ENCODE measurements at places on chromosomes 11 and 22.

DNA sequence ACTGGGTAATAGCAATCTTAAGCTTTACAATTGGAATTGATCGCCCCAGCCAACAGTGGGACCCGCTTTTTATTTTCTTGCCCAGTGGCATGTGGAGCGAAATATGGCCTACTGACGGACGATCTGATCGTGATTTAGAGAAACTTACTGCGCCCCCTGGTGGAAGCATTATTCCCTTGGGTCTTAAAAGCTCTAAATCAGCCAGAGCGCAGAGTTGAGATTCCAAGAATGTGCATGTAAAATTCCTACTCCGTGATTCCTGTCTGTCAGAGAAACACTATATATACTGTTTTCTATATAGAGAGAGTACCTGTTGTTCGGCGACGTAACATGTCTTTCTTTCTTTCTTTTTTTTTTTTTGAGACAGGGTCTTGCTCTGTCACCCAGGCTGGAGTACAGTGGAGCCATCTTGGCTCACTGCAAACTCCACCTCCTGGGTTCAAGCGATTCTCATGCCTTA, 3.7 kb upstream of the DPF2 start:
- DNase-seq: peak; percentile 90
- peaks cover 5% of the 10 kb centered on the region for H3K27me3 ChIP-seq

- H3K27me3 ChIP-seq: no peaks in the 10 kb centered on the region
- H3K4me1 ChIP-seq: no peaks in the 10 kb centered on the region
- H3K27ac ChIP-seq: no peak overlapping the region
- no peak overlapping the region for H3K4me3 ChIP-seq
- no peak for DNase-seq
Observed at GRCh38 chr22:35326854-35327562, 27.3 kb downstream of the TOM1 start.

DNA sequence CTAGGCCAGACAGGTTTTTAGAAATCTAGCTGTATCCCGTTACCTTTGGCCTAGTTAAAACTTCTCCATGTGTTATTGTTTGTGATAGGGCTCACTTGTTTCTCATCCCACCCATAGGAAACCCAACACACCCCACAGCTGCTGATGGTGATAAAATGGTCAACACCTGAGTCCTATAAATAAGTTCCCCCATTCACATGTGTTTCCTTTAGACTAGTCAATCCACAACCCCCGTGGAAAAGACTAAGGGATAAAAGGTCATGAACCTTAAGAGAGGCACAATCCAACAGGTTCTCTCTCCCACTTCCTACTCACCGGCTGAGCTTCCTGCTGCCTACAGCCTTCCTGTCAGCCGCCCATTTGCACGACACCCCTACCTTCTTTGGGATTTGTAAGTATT, 768.4 kb downstream of the JRKL start:
- H3K36me3 ChIP-seq: no peaks in the 10 kb centered on the region
- H3K27me3 ChIP-seq: no peaks in the 10 kb centered on the region
- no peak overlapping the region for H3K27ac ChIP-seq
- H3K4me1 ChIP-seq: peaks cover 19% of the 10 kb centered on the region
- H3K4me3 ChIP-seq: no peak overlapping the region

DNA sequence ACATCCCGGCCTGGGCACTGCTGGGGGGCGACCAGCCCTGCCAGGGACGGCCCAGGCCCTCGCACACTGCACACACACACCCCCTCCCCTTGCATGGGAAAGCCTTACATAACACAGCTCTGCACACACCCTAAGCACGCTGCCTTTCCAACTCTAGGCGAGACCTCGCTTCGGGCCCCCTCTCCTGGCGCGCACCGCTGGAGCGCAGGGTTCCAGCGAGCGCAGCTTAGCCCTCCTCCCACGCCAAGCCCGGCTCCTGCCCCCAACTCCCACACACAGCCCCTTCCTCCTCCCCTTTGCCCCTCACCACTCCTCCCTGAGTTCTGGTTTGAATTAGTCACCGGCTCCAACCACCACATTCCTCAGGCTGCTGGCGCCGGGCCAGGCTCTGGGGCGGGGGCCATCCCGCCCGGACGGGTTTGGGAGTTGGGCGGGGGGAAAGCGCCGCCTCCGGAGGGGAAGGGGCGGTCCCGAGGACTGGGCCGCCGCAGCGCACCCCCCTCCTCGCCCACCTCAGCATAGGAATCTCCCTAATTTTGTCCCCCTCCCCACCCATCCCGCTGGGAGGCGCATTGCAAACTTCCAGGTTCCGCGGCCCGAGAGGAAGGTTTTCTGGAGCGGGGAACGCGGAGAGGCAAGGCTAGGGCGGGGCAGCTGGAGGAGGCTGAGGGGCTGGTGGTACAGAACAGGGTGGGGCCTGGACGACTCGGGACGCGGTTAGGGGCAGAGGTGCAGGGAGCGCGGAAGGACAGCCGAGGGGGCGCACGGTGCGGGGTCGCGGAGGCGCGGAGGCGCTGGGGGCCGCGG, 966 bp downstream of the AHNAK start:
- H3K4me3 ChIP-seq: peak overlapping the region; percentile 82
- peak; percentile 80 for DNase-seq
- H3K36me3 ChIP-seq: no peaks in the 10 kb centered on the region
- H3K4me1 ChIP-seq: peaks cover 43% of the 10 kb centered on the region
- no peak overlapping the region for H3K27ac ChIP-seq

DNA sequence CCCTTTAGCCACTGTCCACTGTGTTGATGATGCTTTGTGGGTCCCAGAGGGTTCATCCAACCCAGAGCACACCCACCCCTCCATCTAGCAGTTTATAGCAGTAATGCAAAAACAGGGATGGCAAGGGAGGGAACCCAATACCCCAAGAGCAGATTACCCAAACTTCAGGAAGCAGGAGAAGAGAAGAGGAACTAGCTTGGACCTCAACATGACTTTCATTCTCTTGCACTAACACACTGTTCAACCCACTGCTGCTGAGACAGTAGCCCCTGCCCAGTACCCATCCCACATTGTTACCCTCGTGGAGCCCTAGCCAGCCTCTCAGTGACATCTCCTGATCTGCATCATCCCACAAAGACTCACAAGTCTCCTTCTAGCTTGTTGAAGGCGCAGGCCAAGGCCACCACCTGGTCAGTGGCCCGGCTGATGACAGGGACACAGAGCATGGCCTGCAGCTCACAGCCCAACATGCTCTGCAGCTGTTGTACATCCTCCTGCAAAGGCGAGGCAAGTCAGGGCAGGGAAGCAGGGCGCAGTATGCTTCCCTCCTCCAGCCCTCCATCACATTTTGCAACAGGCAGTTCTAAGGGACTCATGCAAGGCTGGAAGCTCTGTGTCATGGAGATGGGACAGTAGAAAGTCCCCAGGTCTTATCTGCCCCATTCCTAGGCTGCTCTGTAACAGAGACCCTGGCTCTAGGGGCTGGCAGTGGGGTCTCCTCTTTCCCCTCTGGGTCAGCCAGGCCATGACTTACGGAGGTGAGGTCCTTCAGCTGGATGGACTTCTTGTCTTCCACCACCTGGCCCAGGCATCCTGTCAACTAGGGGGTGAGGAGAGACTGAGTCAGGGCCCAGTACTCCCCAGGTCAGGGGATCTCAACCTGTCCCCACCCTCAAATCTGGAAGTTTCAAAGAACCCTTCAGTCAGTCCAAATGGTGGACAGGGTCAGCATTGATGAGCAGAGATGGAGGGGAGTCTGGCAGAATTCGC, 85.5 kb downstream of the PDE2A start:
- H3K36me3 ChIP-seq: no peaks in the 10 kb centered on the region
- peaks cover 34% of the 10 kb centered on the region for H3K4me1 ChIP-seq
- no peak overlapping the region for H3K27ac ChIP-seq

- H3K4me3 ChIP-seq: no peak overlapping the region
- H3K27ac ChIP-seq: no peak overlapping the region
- H3K27me3 ChIP-seq: no peaks in the 10 kb centered on the region
Observed at GRCh38 chr11:88555829-88556202, 218.3 kb upstream of the CTSC start.

DNA sequence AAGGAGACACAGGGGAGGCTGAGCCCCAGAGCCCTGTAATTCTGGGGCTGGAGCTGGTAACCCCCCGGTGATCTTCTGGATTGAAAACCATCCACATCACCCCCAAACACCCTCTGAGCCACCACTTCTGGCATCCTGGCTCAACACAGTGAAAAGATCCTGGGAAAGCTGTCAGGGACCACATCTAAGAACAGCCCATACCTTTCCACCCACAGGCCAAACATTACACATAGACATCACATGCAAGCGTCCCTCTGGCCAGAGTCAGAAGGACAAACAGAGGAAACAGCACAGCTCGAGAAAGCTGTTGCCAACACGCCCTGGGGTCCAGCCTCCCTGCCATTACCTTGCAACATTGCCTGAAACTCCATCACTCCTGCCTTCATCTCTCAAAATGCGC, 469.5 kb downstream of the SOX6 start:
- no peak for DNase-seq
- H3K27ac ChIP-seq: no peak overlapping the region
- H3K27me3 ChIP-seq: no peaks in the 10 kb centered on the region
- H3K36me3 ChIP-seq: no peaks in the 10 kb centered on the region
- no peak overlapping the region for H3K4me3 ChIP-seq

DNA sequence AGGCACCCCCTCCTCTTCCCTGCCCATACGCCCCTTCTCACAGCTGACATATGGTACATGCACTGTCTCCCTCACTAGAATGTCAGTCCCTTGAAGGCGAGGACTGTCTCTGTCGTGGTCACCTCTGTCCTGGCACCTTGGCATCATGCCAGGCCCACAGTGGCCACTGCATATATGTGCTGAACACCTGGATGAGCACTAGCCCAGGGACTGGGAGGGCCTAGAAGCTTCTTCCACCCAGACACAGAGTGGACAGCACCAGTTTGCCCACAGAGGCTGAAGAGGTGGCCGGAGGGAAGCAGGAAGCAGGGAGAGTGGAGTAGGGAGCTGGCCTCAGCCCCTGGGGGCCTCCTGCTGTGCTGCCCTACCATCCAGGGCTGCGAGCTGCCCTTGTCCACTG, 28.6 kb downstream of the VPS37C start:
- H3K4me1 ChIP-seq: peaks cover 16% of the 10 kb centered on the region
- no peak for DNase-seq
- no peaks in the 10 kb centered on the region for H3K27me3 ChIP-seq
- peaks cover 11% of the 10 kb centered on the region for H3K36me3 ChIP-seq

GRCh38 chr22:38314051-38314932, 2.9 kb downstream of the CSNK1E start:
- peaks cover 50% of the 10 kb centered on the region for H3K36me3 ChIP-seq
- no peaks in the 10 kb centered on the region for H3K27me3 ChIP-seq
- H3K4me1 ChIP-seq: peaks cover 77% of the 10 kb centered on the region
- no peak for DNase-seq
- peak overlapping the region; percentile 92 for H3K27ac ChIP-seq

DNA sequence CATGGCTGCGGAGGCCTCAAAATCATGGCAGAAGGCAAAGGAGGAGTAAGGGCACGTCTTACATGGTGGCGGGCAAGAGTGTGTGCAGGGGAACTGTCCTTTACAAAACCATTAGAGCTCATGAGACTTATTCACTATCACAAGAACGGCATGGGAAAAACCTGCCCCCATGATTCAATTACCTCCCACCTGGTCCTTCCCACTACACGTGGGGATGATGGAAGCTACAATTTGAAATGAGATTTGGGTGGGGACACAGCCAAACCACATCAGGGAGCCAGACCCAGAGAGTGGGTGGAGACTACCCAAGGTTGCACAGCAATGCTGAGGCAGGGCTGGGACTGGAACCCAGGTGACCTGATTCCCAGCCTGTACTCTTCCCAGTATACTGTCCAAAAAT, 8.6 kb upstream of the TMPRSS6 start:
- no peak overlapping the region for H3K4me3 ChIP-seq
- no peaks in the 10 kb centered on the region for H3K36me3 ChIP-seq
- no peaks in the 10 kb centered on the region for H3K27me3 ChIP-seq
- peaks cover 24% of the 10 kb centered on the region for H3K4me1 ChIP-seq
- H3K27ac ChIP-seq: no peak overlapping the region
- DNase-seq: no peak

DNA sequence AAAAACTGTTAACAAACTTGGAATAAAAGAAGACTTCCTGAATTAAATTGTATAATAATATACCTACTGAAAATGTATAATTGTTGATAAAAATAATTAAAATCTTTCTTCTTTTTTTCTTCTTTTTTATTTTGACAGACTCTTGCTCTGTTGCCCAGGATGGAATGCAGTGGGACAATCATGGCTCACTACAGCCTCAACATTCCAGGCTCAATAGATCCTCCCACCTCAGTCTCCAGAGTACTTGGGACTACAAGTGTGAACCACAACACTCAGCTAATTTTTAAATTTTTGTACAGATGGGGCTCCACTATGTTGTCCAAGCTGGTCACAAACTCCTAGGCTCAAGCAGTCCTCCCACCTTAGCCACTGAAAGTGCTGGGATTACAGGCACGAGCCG, 1063.8 kb upstream of the CNTN5 start:
- DNase-seq: no peak
- H3K4me3 ChIP-seq: no peak overlapping the region
- no peaks in the 10 kb centered on the region for H3K4me1 ChIP-seq
- H3K27ac ChIP-seq: no peak overlapping the region
- H3K27me3 ChIP-seq: no peaks in the 10 kb centered on the region

Data from WTC11 (cell line).